ENCODE measurements at places on chromosomes 1 and 21.
A peak's percentile ranks its signal among the peaks of the same experiment; 100 is the strongest.

DNA sequence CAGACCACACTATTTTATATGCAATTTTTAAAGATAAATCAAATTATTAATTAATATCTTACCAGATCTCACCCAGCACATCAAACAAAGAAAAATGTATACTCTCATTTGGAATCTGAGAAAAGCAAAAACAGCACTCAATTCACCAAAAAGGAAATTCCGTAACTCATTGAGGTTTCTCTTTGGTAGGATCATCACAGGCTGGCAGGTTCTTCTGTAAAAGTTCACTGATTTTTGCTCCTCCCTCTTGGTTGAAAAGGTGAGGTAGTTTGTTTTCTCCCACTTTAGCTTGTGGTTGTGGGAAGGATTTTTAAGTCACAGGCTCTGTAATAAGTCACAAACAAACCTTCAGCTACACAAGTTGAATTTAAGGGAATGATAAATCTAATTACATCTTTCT lies at the start of gene LIPI:
TSS of gene LIPI (minus strand) at position 218 of the 400 bp plus-strand sequence. CDS start at position 108, 110 bp downstream.
- no peak for DNase-seq

DNA sequence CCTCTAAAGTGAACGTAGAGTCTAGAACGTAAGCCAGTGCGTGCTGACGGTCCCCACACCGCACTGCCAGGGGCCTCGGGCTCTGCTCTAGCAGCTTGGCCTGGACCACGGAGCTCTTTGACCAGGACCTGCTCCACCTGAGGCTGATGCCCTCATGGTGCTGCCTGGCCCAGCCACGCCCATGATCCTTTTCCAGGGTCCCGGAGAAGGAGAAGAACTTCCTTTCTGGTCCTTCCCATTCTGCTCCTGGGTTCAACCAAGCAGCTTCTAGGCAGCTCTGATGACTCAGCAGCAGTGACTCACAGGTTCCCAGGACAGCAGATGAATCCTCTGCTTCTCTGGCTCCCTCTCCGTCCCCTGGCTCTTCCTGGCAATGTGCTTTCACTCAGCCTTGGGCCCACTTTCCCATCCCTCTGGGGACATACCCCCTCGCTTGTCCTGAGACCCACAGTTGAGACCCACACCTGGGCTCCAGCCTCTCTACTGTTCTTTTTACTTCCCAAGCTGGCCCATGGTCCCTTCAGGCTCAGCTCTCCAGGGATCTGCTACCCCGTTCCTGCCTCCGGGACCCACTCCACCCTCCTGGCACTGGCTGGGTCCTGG lies 246.3 kb upstream of the RAB4A start:
- no peak for DNase-seq

DNA sequence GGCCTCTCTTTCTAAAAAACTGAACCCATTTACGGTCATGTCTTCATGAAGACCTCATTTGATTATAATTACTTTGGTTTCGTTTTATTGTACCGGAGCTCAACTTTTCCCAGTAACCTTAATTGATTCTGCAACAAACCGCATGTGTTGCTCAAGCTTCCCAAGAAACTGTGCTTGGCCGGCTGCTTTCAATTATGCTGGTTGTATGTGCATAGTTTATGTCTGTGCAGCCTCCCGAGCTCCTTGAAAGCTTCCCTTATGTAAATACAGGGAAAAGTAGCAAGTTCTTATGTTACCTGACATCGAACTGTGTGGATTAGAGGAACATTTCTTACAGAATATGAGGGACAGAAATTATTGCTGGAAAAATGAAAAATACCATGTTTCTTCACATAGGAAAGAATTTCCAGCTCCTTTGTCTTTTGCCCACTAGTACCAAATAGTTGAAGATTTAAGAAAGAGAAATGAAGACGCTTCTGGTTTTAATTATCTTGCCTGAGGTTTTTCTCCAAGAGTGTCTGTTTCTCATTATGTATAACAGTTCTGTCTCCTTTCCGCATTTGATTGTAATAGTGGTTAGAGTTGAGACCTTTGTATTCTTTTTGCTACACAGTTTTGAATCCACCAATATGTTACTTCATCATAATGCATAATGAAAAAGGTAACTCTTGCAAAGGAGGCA lies 2.1 kb downstream of the VCAM1 start:
- no peak for DNase-seq

- no peak for DNase-seq
These were observed 3.8 kb downstream of the DYRK1A start for GRCh38 chr21:37370152-37371040.

GRCh38 chr21:17466166-17466565 lies 46.7 kb upstream of the CXADR start:
- DNase-seq = no peak

GRCh38 chr1:16073490-16074119 lies at the start of gene FAM131C:
Gene FAM131C (minus strand): TSS chr1:16073651. CDS start chr1:16073442, 209 bp downstream.
- DNase-seq = peak; percentile 65

- DNase-seq = no peak
These were observed 68.6 kb downstream of the NTMT2 start for GRCh38 chr1:170214117-170215032.

DNA sequence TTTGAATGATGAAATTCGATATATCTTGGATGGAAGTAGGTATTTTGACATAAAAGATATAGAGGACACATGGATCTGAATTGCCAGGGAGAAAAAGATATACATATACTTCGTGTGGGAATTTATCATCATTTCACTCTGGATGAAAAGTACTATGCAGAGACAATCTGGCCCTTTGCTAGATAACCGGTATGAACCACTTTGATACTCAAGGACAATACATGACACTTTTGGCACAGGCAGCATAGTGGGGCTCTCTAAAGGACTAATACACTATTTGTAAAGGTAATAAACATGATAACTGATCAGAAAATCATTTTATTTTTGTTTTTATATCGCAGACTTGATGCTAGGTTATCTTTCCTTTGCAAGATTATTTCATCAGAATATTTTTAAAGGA lies 24.2 kb downstream of the JAK1 start:
- no peak for DNase-seq

DNA sequence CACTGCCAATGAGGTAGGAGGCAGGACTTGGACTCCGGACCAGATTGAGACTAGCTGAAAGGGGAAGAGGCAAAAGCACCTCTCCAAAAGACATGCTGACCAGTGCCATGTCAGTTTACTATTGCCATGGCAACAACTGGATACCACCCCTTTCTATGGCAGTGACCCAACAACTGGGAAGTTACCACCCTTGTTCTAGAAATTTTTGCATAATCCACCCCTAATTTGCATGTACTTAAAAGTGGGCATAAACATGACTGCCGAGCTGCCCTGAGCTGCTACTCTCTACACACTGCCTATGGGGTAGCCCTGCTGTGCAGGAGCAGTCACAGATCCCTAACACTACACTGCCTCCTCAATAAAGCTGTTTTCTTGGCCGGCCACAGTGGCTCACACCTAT lies 19.0 kb upstream of the SLC6A9 start:
- DNase-seq = no peak

DNA sequence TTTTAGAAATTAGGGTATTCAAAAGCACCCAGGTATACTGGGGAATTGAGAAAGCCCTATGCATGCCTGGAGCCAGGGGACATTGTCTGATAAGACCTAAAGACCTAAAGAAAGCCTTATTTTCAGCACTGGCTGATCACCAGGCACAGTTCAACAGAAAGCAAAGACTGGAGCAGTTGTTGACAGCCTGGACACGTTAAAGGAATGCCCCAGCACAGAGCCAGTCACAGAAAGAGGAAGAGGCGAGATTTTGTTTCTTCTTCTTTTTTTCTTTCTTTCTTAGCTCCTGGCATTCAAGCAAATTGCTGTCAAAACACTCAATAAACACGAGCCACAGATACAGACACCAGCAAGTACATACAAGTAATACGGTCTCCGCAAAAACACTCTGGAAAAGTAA lies 40.4 kb downstream of the RNF187 start:
- no peak for DNase-seq

- peak; percentile 34 for DNase-seq
These were observed 37.6 kb upstream of the ZNF124 start for GRCh38 chr1:247209396-247209795.

DNA sequence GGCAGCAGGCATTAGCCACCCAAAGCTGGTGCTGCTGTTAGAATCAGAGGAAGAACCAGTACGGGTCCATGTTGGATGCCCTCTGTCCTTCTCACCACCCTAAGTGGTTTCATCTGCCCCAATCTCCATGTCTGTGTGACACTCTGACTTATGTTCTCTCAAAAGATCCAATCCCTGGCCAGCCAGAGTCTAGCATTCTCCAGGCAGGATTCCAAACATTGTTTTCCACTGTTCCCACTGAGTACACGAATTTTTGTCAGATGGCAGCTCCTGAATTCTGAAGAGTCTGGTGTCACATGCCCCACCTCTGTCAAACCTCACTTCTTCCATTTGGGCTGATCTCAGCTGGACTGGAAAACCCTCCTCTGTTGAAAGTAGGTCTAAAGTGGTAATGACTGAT lies 166.0 kb downstream of the DISC1 start:
- no peak for DNase-seq
